ENCODE measurements at places on chromosomes 2 and 18. TPM values are rescaled to one million over a fixed set of nuclear protein-coding genes. Genes with fewer than 3 reads are reported as not detected.

OTOF gene
- 0.34 TPM for total RNA-seq

DNA sequence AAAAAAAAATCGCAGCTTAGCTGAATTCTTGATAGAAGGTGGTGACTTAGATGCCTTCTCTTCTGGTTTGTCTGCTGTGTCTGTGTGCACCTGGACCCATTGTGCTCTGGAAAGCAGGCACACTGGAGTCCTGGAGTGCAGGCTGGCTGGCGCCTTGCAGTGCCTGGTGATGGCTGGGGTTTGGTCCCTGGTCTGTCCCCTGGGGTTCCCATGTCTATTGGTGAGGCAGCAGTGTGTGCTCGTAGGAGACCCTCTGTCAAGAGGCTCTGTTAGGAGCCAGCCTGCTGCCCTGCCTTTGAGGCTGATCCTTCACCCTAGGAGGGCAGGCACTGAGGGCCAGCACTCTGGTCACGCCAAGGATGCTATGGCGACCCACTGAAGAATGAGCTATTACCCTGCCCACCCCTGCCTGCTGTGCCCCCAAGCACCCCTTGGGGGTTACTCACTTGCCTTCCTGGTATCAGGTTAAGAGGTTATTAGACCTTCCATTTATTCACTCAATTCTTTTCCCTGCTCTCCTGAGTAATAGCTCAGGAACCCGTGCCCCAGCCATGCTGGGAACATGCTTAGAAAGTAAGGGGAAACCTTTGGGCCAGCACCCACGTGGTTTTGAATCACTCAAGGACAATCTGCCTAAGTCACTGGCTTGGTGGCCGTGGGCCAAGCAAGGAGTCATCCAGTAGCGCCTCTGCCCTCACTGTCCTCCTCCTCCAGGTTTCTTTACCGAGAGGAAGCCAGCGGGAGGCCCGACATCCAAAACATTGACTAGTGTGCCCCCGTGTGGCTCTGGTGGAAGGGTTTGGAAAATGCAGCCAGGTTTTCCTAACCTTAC lies 284.5 kb downstream of the PRKCE start:
- H3K27ac ChIP-seq: peak overlapping the region; percentile 75
- H3K4me1 ChIP-seq: peaks cover 32% of the 10 kb centered on the region
- H3K36me3 ChIP-seq: no peaks in the 10 kb centered on the region
- no peak overlapping the region for H3K4me3 ChIP-seq
- H3K27me3 ChIP-seq: no peaks in the 10 kb centered on the region

- H3K36me3 ChIP-seq: peaks cover 87% of the 10 kb centered on the region
- no peaks in the 10 kb centered on the region for H3K27me3 ChIP-seq
- H3K27ac ChIP-seq: no peak overlapping the region
- peak; percentile 32 for DNase-seq
These were observed 10.1 kb downstream of the SRSF7 start for GRCh38 chr2:38740851-38741731.

- H3K27me3 ChIP-seq: no peaks in the 10 kb centered on the region
- H3K4me3 ChIP-seq: no peak overlapping the region
These were observed 77.5 kb downstream of the CLHC1 start for GRCh38 chr2:55154525-55155030.

PLGLB2 gene
- total RNA-seq: 0.67 TPM

- no peaks in the 10 kb centered on the region for H3K36me3 ChIP-seq
- H3K4me1 ChIP-seq: no peaks in the 10 kb centered on the region
These were observed 1109.7 kb downstream of the SOCS6 start for GRCh38 chr18:71398531-71398930.

DNA sequence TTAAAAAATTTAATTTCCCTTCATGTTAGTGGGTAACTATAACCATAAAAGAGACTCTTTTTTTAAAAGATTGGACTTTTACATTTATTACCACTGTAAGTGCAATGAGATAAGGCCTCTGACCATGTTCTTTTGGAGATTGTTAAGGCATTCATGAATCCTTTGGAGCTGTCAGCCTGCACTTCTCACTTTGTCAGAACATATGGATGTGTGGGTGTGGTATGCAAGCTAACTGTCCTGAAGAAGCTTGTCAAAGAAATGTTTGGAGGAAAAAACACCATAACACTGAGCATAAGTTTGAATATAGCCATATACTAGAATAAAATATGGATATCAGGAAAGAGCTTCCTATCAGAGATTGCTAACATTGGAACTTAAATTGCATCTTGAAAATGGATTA lies 754.1 kb downstream of the DPP10 start:
- DNase-seq: no peak
- H3K4me3 ChIP-seq: no peak overlapping the region
- H3K27me3 ChIP-seq: no peaks in the 10 kb centered on the region

- no peak overlapping the region for H3K27ac ChIP-seq
- no peaks in the 10 kb centered on the region for H3K27me3 ChIP-seq
- H3K36me3 ChIP-seq: no peaks in the 10 kb centered on the region
- H3K4me3 ChIP-seq: no peak overlapping the region
These were observed 15.6 kb downstream of the HPCAL1 start for GRCh38 chr2:10318345-10318744.

DNA sequence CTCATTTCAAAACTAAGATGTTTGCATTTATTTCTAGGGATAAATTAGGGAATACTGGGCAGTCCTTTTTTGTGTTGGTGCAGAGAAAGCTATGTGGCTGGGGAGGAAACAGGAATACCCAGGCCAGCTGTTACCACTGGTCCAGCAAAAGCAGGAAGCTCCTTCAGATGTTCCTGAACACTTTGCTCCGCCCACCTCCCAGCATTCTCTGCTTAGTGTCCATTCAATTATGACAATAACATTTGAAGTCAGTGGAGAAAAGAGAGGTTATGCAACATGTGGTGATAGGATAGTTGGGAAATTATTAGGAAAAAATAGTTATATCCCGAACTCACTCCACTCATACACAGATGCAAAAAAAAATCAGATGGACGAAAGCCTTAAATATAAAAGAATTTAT lies 22.1 kb upstream of the ARPC2 start:
- H3K4me3 ChIP-seq: no peak overlapping the region
- H3K27ac ChIP-seq: no peak overlapping the region
- no peaks in the 10 kb centered on the region for H3K27me3 ChIP-seq
- DNase-seq: no peak
- no peaks in the 10 kb centered on the region for H3K36me3 ChIP-seq
- no peaks in the 10 kb centered on the region for H3K4me1 ChIP-seq

GRCh38 chr2:88139203-88139702 lies 11.4 kb upstream of the FABP1 start:
- DNase-seq: no peak
- no peaks in the 10 kb centered on the region for H3K36me3 ChIP-seq
- H3K27me3 ChIP-seq: no peaks in the 10 kb centered on the region
- no peak overlapping the region for H3K4me3 ChIP-seq
- no peaks in the 10 kb centered on the region for H3K4me1 ChIP-seq

GRCh38 chr2:24791452-24791851 lies 1.7 kb downstream of the PTRHD1 start:
- H3K36me3 ChIP-seq: no peaks in the 10 kb centered on the region
- H3K27ac ChIP-seq: no peak overlapping the region
- peaks cover 7% of the 10 kb centered on the region for H3K4me1 ChIP-seq
- H3K4me3 ChIP-seq: no peak overlapping the region
- no peaks in the 10 kb centered on the region for H3K27me3 ChIP-seq
- no peak for DNase-seq

- no peak overlapping the region for H3K4me3 ChIP-seq
- DNase-seq: no peak
- H3K27me3 ChIP-seq: no peaks in the 10 kb centered on the region
- H3K4me1 ChIP-seq: no peaks in the 10 kb centered on the region
These were observed 36.2 kb downstream of the ADNP2 start for GRCh38 chr18:80145196-80145804.

GRCh38 chr2:201859949-201860348 lies 53.6 kb downstream of the CDK15 start:
- H3K4me3 ChIP-seq: no peak overlapping the region
- H3K27me3 ChIP-seq: no peaks in the 10 kb centered on the region
- peaks cover 9% of the 10 kb centered on the region for H3K4me1 ChIP-seq
- no peak for DNase-seq

DNA sequence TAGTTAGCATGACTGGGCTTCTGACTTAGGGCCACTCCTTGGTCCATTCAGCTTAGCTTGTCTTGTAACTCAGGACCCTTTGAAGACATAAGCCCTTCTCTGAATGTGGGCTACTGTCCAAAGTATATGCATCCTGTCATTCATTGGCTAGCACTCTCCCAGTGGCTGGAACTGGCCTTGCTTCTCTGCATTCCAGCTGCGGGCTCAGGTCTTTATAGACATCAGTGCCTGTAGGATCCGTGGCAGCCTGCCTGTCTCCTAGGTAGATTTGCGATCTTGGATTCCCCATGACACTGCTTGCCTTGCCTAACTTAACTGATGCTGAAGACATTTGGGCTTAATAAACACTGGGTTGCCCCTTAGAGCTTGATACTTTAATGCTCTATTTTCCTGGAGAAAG lies 170.1 kb downstream of the DCC start:
- no peak for DNase-seq
- no peaks in the 10 kb centered on the region for H3K36me3 ChIP-seq
- no peak overlapping the region for H3K27ac ChIP-seq
- H3K27me3 ChIP-seq: no peaks in the 10 kb centered on the region
- no peaks in the 10 kb centered on the region for H3K4me1 ChIP-seq

ASB18 gene
- 0.54 TPM for total RNA-seq

DNA sequence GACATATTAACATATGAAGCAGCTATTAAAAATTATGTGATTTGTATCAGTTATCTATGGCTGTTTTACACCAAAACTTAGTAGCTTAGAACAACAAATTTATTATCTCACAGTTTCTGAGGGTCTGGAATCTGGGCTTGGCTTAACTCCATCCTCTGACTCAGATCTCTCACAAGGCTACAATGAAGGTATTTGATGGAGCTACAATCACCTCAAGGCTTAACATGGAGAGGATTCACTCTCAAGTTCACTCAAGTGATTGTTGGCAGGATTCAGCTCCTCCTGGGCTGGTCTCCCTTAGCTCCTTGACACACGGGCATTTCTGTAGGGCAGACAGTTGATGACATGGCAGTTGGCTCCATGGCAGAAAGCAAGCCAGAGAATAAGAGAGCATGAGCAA lies 133.0 kb upstream of the SLC14A2 start:
- H3K36me3 ChIP-seq: no peaks in the 10 kb centered on the region
- no peaks in the 10 kb centered on the region for H3K4me1 ChIP-seq
- H3K4me3 ChIP-seq: no peak overlapping the region
- no peak for DNase-seq
- no peak overlapping the region for H3K27ac ChIP-seq

GRCh38 chr18:58046093-58046793 lies 2.2 kb downstream of the NEDD4L start:
- no peaks in the 10 kb centered on the region for H3K36me3 ChIP-seq
- no peak for DNase-seq
- no peak overlapping the region for H3K27ac ChIP-seq
- no peaks in the 10 kb centered on the region for H3K4me1 ChIP-seq

DNA sequence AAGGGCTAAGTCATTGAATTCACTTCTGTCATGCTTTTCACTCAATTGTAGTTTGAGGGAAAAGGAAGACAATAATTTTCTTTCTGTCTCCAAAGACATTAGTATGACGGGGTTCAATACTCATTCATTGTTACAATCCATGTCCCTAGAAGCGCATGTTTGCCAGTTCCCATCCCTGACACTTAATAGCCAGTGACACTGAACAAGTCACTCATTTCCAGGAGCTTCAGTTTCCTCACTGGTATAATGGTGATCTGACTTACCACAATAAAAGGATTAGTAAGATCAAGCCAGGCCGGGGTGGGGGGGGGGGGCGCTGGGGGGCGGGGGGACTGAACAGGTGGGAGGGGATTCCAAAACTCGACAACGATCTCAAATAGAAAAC lies 144.8 kb upstream of the MAP3K20 start:
- no peaks in the 10 kb centered on the region for H3K27me3 ChIP-seq
- no peak overlapping the region for H3K4me3 ChIP-seq
- no peaks in the 10 kb centered on the region for H3K36me3 ChIP-seq
- peak overlapping the region; percentile 14 for H3K27ac ChIP-seq

DNA sequence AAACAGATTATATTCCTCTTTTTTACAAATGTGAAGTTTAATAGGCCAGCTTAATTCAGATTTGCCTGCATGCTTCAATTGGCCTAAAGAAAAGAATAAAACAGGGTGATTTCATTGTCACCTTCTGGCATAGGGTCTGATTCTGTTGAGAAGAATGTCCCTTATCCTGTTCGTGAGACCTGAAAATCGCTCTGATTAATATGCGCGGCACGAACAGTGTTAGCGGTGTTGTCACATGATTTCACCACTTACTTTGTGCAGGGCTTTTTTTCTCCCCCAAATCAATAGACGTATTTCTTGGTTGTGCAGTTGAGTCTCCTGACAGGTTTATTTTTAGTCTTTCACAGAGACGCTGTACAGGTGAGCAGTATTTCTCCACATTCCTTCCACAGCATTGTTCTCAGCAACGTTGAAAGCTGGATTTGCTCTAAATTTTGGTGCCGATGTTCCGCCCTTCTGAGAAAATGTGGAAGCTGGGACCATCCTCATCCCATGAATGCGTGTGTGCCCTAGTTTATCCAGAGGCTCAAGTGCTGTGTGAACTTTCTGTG lies 81.9 kb downstream of the ITGB1BP1 start:
- H3K27me3 ChIP-seq: no peaks in the 10 kb centered on the region
- H3K36me3 ChIP-seq: peaks cover 3% of the 10 kb centered on the region
- peaks cover 3% of the 10 kb centered on the region for H3K4me1 ChIP-seq
- H3K4me3 ChIP-seq: no peak overlapping the region

- no peak overlapping the region for H3K27ac ChIP-seq
- no peaks in the 10 kb centered on the region for H3K36me3 ChIP-seq
- H3K4me1 ChIP-seq: peaks cover 3% of the 10 kb centered on the region
These were observed 591.6 kb downstream of the ERBB4 start for GRCh38 chr2:211946960-211947359.

DNA sequence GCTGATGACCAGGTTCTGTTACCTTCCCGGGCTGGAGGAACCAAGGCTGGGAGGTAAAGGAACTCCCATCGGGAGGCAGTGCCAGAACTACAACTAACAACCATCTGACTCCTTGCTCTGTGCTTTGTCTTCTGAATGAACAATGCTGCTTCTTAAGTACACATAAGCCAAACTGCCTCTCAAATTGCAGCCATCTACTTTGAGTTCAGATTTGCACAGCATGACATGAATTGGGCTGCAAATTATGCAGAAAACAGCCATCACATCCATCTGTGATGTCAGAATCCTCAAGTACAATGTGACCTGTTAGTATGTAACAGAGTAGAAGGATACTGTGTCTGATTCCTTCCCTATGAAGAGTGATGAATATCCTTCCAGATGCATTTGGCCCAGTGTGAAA lies 290.6 kb downstream of the ZNF521 start:
- H3K27ac ChIP-seq: no peak overlapping the region
- H3K27me3 ChIP-seq: no peaks in the 10 kb centered on the region
- H3K4me3 ChIP-seq: no peak overlapping the region
- no peak for DNase-seq
- no peaks in the 10 kb centered on the region for H3K36me3 ChIP-seq
- H3K4me1 ChIP-seq: no peaks in the 10 kb centered on the region

DNA sequence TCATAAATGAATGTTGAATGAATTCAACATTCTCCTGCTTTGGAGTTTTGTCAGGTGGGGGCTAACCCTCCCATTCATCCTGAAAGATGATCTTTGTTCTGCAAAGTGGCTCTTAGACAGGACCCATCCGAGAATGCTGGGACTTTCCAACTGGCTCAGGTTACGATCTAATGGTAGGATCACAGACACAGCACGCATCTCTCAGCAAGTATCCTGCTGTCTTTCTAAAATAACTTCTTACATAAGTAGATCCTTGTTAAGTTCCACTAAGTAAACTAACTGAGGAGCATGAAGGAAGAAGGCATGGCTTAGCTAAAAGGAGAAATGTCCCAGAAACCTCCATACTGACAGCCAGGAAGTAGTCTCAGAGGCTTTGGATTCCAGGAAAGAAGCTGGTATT lies 23.7 kb downstream of the CYP27A1 start:
- DNase-seq: no peak
- peaks cover 45% of the 10 kb centered on the region for H3K4me1 ChIP-seq
- no peaks in the 10 kb centered on the region for H3K36me3 ChIP-seq

GRCh38 chr2:86225581-86225980 lies 26.3 kb downstream of the MRPL35 start:
- peak overlapping the region; percentile 48 for H3K4me3 ChIP-seq
- no peaks in the 10 kb centered on the region for H3K27me3 ChIP-seq
- peak overlapping the region; percentile 89 for H3K27ac ChIP-seq
- no peaks in the 10 kb centered on the region for H3K36me3 ChIP-seq
- peaks cover 42% of the 10 kb centered on the region for H3K4me1 ChIP-seq
- peak; percentile 83 for DNase-seq
